ENCODE measurements at places on chromosomes 4 and X.

DNA sequence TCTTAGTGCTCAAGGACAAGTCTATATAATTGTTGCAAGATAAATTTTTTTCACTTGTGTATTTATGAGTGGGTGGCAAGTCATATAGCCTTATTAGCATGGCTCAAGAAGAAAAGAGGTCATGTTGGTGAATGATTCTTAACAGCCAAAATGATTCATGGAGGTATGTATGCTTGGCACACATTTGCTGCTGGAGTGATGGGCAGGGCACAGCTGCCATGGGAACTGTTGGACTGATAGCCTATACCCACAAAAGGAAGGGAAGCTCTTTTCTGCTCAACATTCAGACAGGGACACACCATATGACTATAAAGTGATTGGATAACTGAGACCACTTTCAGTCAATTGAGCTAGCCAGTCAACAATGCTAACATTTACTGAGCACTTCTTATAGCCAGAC, 46.8 kb upstream of the PITX2 start:
- DNase-seq: no peak

GRCh38 chr4:84151574-84151973, 347.5 kb downstream of the NKX6-1 start:
- DNase-seq: no peak

DNA sequence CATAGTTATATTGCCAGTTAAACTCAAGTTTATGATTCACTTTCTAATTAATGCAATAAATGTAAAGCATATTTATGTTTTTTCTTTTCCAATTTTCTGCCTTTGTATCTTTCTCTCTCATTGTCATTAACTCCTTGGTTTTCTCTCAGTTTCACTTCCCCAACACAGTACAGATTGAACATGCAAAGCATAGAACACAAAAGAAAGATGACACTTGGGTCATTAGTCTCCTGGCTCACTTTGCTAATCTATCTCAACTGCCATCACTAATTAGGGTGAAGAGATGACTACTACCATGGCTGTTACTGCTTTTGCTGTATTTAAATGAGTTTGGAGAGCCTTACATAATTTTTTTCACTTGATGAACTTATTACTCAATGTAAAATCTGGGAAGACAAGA, 12.3 kb upstream of the NAA11 start:
- no peak for DNase-seq

- no peak for DNase-seq
Observed at GRCh38 chrX:130260316-130260715, 8.4 kb downstream of the ZNF280C start.

GRCh38 chr4:72791054-72791453, 222.0 kb upstream of the ADAMTS3 start:
- DNase-seq: no peak

DNA sequence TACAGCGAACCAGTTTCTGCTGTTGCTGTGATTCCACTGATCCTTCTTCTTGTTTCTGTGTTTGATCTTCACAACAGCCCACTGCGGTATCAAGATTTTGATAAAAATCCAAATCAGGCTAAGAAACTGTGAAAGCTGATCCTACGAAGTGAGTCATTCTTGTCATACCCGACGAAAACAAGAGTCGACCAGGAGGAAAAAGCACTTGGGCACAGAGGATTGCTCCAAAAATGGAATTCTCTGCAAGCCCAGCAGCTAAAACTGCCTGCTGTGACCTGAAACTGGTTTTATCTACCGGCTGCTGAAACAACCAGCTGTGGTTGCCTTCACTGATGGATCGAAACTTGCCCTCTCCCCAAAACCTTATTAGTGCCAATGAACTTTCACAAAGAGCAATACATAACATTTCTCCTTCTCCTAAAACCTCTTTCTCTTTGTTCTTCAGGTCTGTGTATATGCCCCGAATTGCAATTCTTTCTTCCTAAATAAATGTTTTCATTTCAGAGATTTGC, 607.0 kb upstream of the PRKX start:
- no peak for DNase-seq

DNA sequence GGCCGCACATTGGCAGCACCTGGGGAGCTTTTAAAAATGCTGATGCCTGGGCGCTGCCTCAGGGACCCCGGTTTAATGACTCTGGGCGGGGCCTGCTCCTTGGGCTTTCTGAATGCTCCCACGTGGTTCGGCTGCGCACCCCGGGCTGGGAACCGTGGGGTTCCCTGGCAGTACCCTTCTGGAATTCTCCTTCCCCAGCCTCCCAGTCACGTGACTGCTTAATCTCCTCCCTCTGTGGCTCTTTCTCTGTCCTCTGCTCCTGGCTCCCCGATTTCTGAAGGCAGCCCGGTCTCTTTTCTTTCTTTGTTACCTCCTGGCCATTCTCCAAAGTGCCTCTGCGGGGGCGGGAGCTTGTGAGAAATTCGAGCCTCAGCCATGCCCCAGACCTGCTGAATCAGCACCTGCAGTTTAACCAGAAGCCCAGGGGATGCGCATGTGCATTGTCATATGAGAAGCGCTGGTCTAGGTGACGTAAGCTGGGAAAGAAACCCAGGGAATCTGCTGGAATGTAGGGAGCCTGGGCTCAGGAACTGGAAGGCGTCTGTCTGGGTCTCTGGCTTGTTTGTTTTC, 16.6 kb downstream of the CLCN4 start:
- DNase-seq: peak; percentile 11
